ENCODE measurements at places on chromosomes 13 and 19. TPM values are rescaled to one million over a fixed set of nuclear protein-coding genes. Genes with fewer than 3 reads are reported as not detected.

TRIM13 gene
- 17.5 TPM for polyA plus RNA-seq

PTGIR gene
- 4.4 TPM for polyA plus RNA-seq

ZNF30 gene
- polyA plus RNA-seq, result 1.8 TPM

VSTM2B gene
- not detected for polyA plus RNA-seq

SHISA2 gene
- 0.17 TPM for polyA plus RNA-seq

BRSK1 gene
- not detected for polyA plus RNA-seq

THAP8 gene
- 9.0 TPM for polyA plus RNA-seq

CD33 gene
- polyA plus RNA-seq, result 4.2 TPM

GRCh38 chr13:91375116-91375729 lies 23.2 kb upstream of the GPC5 start:
- no peak for DNase-seq
- no peaks in the 10 kb centered on the region for H3K27me3 ChIP-seq
- H3K27ac ChIP-seq, result no peak overlapping the region
- no peaks in the 10 kb centered on the region for H3K4me1 ChIP-seq

GRCh38 chr19:13329766-13330165 lies 176.5 kb downstream of the CACNA1A start:
- H3K4me3 ChIP-seq, result no peak overlapping the region
- no peaks in the 10 kb centered on the region for H3K27me3 ChIP-seq
- H3K4me1 ChIP-seq, result no peaks in the 10 kb centered on the region
- H3K36me3 ChIP-seq, result no peaks in the 10 kb centered on the region
- H3K27ac ChIP-seq, result no peak overlapping the region

DNA sequence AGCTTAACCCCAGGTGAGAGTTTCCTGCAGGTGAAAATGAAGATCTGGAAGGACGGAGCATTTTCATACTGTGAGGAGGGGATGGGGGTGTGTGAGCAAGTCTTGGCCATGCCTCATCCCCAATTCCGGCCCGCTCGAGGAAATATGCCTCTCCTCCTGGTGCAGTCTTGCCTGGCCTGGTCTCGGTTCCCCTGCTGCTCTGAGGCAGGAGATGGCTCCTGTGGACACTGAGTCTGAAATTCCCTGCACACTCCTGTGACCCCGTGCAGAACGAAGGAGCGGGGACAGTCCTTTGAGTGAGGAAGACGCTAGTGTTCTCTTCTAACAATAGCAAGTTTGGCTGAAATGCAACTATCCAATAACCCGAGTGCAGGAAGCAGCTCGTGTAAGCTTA lies 329 bp upstream of the ZNF439 start:
- H3K36me3 ChIP-seq, result no peaks in the 10 kb centered on the region
- H3K27ac ChIP-seq, result peak overlapping the region; percentile 68
- H3K4me3 ChIP-seq, result peak overlapping the region; percentile 68
- peaks cover 10% of the 10 kb centered on the region for H3K4me1 ChIP-seq
- no peak for DNase-seq
- H3K27me3 ChIP-seq, result no peaks in the 10 kb centered on the region

- peaks cover 36% of the 10 kb centered on the region for H3K27me3 ChIP-seq
- no peaks in the 10 kb centered on the region for H3K36me3 ChIP-seq
- H3K4me1 ChIP-seq, result peaks cover 11% of the 10 kb centered on the region
- no peak for DNase-seq
- peak within 1 kb of the TSS; percentile 20 for H3K27ac ChIP-seq
Measured at GRCh38 chr13:46387064-46387851, at the start of gene RUBCNL. Gene RUBCNL (minus strand): TSS chr13:46387252. CDS start chr13:46372475, 14,777 bp downstream.

GRCh38 chr19:34618410-34618809 lies 58.5 kb downstream of the SCGB2B2 start:
- no peaks in the 10 kb centered on the region for H3K36me3 ChIP-seq
- no peak overlapping the region for H3K27ac ChIP-seq
- H3K4me1 ChIP-seq, result no peaks in the 10 kb centered on the region

GRCh38 chr13:109719962-109720646 lies 66.3 kb downstream of the IRS2 start:
- H3K4me1 ChIP-seq, result no peaks in the 10 kb centered on the region
- no peaks in the 10 kb centered on the region for H3K27me3 ChIP-seq
- DNase-seq, result no peak
- no peaks in the 10 kb centered on the region for H3K36me3 ChIP-seq
- H3K27ac ChIP-seq, result no peak overlapping the region

DNA sequence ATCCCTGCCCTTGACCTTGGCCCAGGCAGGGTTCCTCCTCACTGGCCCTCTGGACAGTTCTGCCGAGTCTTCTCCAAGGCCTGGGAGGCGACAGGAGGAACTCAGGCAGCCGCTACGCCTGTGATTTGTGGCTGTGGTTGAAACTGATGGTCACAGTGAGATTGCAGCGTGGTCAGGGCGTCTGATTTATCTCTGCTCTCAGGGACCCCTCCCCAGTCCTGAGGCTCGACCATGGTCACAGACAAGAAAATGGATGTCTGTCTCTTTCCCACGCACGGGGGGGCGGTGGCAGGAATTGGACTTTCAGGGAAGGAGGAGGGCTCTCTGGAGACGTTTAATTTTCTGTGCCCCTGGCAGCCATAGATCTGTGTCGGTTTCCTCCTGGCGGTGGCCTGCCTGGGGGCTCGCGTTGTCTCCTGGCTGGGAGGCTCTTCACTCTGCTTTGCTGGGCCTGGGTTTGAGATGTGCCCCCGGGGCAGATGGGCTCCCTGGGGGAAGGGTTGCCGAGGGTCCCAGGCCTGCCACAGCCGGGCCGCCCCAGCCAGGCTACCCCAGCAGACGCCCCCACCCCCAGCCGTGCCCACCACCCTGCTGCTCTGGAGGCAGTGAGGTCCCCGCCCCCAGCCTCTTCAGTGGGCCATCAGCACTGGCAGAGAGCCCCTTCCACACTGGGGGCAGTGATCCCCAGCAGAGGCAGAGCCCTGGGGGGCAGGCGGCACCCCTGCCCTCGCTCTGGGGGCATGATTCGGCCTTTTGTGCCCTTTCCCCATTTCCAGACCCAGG lies 167.4 kb downstream of the KDM4B start:
- H3K36me3 ChIP-seq, result peaks cover 53% of the 10 kb centered on the region
- no peak overlapping the region for H3K27ac ChIP-seq
- no peaks in the 10 kb centered on the region for H3K4me1 ChIP-seq

DNA sequence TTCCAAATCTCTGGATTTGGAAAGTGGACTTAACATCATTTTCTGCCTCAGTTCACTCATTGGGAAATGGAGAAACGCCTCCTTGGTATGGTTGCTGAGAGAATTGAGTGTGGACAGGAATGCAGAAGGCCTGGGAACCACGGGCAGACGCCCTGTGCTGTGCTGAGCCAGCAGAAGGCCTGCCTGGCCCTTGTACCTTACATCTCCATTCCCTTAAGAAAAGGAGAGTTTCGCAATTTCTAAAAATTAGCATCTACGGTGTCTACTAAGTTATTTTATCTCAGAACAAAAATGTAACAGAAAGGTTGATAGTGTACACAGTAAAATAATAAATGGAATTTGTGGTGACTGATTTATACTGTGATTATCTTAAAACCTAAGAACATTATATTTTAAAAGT lies 78.7 kb downstream of the IPO5 start:
- DNase-seq, result no peak
- no peaks in the 10 kb centered on the region for H3K36me3 ChIP-seq
- no peak overlapping the region for H3K27ac ChIP-seq

DNA sequence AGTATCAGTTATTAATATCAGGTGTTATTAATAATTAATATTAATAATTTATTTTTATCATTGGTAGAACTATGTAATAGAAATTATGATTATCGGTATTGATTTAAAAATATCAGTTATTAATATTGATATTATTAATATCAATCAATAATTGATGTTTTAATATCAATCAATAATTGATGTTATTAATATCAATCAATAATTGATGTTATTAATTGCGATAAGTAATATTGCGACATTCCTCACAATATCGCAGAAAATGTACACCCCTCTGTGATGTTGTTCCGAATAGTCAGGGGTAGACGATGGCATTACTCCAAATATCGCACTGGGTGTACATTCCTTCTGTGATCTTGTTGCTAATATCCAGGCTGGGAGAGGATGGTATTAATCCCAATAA lies 3.7 kb upstream of the RGCC start:
- no peaks in the 10 kb centered on the region for H3K36me3 ChIP-seq
- no peak overlapping the region for H3K27ac ChIP-seq
- H3K4me1 ChIP-seq, result peaks cover 22% of the 10 kb centered on the region
- DNase-seq, result no peak
- H3K4me3 ChIP-seq, result no peak overlapping the region
- peaks cover 18% of the 10 kb centered on the region for H3K27me3 ChIP-seq

GRCh38 chr19:29537181-29537580 lies 11.4 kb downstream of the VSTM2B start:
- H3K27me3 ChIP-seq, result peaks cover 28% of the 10 kb centered on the region
- DNase-seq, result peak; percentile 24
- H3K27ac ChIP-seq, result no peak overlapping the region

- no peaks in the 10 kb centered on the region for H3K27me3 ChIP-seq
- no peak overlapping the region for H3K27ac ChIP-seq
- H3K36me3 ChIP-seq, result no peaks in the 10 kb centered on the region
- no peak for DNase-seq
- no peaks in the 10 kb centered on the region for H3K4me1 ChIP-seq
Measured at GRCh38 chr19:46192992-46193650, 36.4 kb upstream of the IGFL1 start.

DNA sequence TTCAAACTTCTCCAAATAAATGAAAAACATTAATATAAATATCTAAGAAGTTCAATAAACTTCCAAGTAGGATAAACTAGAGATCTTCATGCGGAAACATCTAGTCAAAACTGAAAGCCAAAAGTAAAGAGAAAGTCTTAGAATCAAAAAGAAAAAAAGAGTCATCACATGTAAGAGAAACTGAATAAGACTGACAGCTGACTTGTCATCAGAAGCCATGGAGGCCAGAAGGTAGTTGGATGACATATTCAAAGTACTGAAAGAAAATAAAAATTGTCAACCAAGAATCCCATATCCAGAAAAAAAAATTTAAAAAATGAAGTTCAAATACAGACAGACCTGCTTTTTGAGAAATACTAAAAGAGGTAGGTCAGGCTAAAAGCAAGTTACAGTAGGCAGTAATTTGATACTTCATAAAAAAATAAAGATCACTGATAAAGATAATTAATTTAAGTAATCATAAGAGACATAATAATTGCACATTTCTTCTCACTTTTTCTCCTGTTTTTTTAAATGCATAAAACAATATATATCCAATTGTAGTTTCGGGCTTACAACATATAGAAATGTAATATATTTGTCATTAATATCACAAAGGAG lies 327.6 kb upstream of the PCDH9 start:
- H3K27ac ChIP-seq, result no peak overlapping the region
- no peaks in the 10 kb centered on the region for H3K36me3 ChIP-seq
- H3K4me3 ChIP-seq, result no peak overlapping the region
- no peaks in the 10 kb centered on the region for H3K4me1 ChIP-seq

GRCh38 chr13:102935896-102936321 lies 90.1 kb downstream of the ERCC5 start:
- H3K27me3 ChIP-seq, result no peaks in the 10 kb centered on the region
- H3K4me1 ChIP-seq, result no peaks in the 10 kb centered on the region
- DNase-seq, result no peak
- H3K36me3 ChIP-seq, result no peaks in the 10 kb centered on the region

DNA sequence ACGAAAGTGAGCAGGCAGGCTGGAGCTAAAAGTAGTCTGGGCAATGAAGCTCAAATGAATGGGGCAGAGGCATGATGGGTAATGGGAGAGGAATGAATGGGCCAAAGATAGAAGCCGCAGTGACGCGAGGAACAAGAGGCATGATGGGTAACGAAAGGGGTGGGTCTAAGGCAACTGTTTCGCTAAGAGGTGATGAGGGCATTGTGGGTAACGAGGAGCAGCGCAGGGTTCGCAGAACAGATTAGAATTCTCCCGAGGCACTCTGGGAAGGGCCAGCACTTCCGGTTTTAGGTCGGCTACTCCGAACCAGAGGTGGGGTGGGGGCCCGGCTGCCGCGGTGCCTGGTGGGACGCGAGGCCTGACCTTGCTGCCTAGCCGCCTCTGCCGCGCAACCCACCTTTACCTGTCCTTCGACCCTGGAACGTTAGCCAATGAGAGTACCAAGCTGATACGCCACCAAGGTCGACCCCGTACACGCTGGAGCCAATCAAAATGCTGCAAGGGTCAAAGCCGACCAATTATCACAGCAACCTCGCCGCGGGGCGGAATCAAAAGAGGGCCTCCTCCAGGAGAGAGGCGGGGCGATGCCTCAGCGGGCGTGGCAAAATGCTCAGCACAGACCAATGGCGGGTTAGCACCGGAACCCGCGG lies 563 bp upstream of the TOMM40 start:
- no peaks in the 10 kb centered on the region for H3K27me3 ChIP-seq
- DNase-seq, result no peak
- H3K27ac ChIP-seq, result peak overlapping the region; percentile 95
- peak overlapping the region; percentile 50 for H3K4me3 ChIP-seq
- H3K4me1 ChIP-seq, result peaks cover 26% of the 10 kb centered on the region
- H3K36me3 ChIP-seq, result peaks cover 63% of the 10 kb centered on the region

DNA sequence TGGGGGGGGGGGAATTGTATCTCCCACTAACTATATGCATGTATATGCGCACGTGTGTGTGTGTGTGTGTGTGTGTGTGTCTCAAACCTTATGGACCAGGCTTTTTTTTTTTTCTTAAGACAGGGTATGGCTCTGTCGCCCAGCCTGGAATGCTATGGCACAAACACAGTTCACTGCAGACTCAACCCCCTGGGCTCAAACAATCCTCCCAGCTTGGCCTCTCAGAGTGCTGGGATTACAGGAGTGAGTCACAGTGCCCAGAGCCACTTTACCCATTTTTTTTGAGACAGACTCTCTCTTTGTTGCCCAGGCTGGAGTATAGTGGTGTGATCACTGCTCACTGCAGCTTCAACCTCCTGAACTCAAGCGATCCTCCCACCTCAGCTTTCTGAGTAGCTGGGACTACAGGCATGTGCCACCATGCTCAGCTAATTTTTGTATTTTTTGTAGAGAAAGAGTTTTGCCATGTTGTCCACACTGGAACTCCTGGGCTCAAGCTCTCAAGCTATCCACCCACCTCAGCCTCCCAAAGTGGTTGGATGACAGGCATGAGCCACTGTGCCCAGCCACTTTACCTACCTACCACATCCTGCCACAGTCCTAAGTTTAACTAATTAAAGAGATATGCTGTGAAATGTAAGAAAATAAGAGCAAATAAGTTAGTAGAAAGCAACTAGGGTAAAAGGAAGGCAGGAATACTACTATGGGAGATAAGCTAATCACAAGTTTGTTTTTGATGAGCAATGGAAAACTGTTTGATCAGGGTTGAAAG lies 2.4 kb downstream of the ZMYM5 start:
- no peak for DNase-seq
- H3K36me3 ChIP-seq, result no peaks in the 10 kb centered on the region
- peak overlapping the region; percentile 99 for H3K27ac ChIP-seq
- H3K27me3 ChIP-seq, result no peaks in the 10 kb centered on the region
- H3K4me3 ChIP-seq, result no peak overlapping the region

DNA sequence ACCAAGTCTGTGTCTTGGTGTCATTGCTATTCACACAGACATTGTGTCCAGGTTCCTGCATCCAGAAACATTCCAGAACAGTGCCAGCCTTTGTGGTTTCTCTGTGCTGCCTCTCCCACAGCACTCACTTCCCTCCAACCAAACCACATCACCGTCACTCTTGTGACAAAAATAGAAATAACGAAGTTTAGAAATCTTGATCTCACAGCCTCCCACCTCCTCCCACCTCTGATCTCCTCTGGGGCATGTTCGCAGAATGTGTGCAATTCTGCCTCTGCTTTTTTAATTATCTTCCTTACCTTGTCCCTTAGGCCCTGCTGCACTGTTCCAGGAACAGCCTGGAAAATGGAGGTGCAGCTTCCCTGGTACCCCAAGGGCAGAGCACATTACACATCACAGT lies 8.7 kb upstream of the SERPINE3 start:
- H3K27ac ChIP-seq, result no peak overlapping the region
- H3K4me3 ChIP-seq, result no peak overlapping the region
- H3K27me3 ChIP-seq, result no peaks in the 10 kb centered on the region
- DNase-seq, result no peak
